Substantia nigra (tissue), 51 donors: ENCODE measurements at places on chromosomes 1 and 21.

DNA sequence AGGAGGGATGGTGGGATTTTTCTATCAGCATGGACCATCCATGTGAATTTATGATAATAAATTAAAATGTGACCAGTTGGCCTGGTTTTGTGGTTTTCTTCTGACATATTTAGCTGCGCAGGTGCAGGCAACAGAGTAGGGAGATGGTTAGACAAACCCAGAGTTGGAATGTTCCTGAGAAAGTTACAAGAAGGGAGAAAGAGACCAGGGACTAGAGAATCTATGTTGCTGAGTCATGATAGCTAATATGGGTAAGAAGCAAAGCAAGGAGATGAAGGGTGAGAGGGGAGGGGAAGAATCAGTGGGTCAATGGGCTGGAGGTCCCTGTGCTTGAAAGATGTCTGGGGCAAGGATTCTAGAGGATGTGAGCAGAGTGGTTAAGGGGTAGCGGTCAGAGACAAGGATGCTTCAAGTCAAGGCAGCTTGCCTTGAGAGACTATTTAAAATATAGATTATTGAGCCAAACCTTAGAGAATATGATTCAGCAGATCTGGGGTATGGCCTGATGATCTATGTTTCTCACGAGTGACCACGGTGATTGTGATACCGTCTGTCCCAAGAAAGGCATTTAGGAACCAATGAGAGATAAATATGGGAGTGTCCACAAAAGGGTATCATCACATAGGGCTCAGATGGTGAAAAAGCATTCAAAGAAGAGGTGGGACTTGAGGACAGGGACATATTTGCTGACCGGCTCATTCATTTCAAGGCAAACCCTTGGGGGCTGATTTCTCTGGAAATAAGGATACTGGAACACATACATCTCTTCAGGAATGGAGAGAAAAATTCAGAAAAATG, 219.7 kb upstream of the PLD5 start:
- no peak for DNase-seq

GRCh38 chr21:36661511-36662309, 37.2 kb upstream of the SIM2 start:
- DNase-seq: peak; percentile 11

- DNase-seq: no peak
Measured at GRCh38 chr1:164337885-164338284, 221.1 kb upstream of the PBX1 start.

- DNase-seq: no peak
Measured at GRCh38 chr1:81317191-81317590, 483.5 kb upstream of the ADGRL2 start.

DNA sequence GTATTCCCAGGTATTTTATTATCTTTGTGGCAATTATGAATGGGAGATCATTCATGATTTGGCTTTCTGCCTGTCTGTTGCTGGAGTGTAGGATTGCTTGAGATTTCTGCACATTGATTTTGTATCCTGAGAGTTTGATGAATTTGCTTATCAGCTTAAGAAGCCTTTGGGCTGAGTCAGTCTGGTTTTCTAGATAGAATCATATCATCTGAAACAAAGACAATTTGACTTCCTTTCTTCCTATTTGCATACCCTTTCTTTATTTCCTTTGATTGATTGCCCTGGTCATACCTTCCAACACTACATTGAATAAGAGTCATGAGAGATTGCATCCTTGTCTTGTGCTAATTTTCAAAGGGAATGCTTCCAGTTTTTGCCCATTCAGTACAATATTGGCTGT, 8.0 kb downstream of the OR2L3 start:
- no peak for DNase-seq

DNA sequence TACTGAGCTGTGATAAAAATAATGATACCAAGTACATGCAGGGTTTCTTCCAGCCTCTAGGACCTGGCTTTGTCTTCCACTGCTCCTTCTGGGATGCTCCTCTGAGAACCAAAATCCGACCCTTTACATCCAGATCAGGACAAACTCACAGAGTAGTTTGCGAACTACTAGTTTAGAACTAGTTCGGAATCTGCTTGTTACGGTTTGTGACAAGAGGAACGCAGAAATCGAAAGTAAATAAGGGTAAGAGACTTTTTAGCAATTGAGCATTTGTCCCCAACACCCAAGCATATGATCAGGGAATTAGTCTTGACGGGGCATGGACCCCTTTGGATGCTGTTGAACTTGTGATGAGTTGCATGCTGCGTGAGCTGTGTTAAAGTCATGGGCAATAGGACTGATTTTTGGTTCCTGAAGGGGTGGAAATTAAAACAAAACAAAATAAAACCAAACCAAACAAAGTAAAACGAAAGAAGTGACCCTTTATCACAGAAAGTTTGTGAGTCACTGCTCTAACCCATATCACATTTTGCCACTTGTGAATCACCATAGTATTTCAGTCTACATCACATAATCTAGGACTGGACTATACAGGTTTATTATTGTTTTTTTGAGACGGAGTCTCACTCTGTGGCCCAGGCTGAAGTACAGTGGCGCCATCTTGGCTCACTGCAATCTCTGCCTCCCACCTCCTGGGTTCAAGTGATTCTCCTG, 35.7 kb upstream of the ERRFI1 start:
- no peak for DNase-seq

DNA sequence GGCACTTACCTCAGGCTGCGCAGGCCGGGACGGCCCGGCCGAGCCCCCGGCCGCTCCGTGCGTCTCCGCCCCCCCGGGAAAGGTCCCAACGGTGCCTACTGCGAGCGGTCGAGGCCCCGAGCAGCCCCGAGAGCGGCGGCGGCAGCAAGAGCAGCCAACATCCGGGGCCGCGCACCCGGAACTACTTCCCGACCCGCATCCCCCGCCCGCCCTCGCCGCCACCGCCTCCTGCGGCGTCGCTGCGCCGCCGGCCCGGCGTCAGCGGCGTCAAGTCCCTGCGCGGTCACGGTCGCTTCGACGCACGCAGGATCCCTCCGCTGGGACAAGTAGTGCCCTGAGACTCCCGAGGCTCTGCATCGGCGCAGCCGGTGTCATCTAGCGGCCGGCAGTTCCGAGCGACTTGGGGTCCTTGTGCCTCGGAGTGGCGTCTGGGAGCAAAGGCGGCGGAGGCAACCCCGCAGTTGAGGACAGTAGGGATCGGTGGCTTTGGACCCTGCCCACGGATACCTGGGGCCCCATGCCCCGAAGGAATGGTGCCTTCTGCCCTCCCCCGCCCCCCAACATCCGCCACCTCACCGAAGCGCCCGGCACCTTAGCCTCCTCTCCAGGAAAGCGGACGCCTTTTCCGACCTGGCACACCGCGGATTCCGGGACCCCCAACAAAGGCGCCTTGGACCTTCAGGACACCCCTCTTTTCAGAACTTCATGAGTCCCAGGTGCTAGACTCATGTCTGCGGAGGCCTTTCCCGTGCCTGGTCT, at the start of gene FOXJ3:
Gene FOXJ3, minus strand, starts transcription at position 186 of the 759 bp plus-strand sequence. CDS start 24,142 bp downstream, outside the sequence.
- peak; percentile 88 for DNase-seq

DNA sequence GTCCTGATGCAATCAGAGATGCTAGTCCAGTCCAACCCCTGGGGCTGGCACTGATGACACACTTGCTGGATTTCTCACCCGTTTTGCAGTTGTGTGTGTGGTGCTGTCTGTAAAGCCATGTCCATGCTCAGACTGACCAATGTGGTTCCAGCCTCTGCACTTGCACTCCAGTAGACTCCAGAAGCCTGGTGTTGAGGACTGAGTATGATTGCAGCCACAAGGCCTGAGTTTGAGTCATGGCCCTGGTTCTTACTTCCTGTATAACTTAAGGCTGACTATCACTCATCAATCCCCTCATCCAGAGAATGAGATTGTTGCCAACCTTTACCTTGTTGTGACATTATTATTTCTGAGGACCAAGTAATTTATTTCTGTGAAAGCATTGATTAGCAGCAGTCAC, 34.8 kb upstream of the IKBKE start:
- no peak for DNase-seq

- no peak for DNase-seq
Measured at GRCh38 chr21:38236232-38236631, 20.6 kb upstream of the KCNJ15 start.

DNA sequence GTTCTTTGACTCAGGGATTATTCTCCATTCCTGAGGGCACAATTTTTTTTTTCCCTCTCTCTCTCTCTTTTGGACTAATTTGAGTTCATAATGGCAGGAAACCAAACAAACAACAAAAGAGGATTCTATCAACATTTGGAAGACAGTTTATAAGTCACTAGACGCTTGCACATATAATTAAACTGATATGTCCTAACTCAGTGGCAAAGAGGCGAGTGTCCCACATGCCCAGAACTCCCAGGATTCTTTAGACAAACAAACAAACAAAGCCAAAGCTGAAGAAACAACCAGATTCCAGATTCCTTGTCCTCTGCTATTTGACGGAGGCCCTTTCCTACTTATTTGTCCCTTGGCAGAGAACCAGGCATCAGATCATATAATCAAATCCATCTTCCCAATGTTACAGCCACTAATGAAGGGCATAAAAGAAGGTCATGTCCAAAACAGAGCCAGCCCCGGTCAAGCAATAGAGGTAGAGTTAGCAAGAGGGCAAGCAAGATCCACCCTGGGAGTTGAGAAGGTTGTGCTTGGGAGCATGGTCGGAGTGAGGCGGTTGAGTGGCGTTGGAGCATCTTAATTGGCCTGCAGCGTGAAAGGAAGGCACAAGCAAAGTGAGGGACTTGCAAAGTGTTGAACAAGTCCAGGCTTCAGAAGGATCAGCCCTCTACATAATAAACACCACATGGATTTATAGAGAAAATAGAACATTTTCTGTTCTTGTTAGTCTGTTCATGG, 30.3 kb downstream of the ZNF362 start:
- no peak for DNase-seq

DNA sequence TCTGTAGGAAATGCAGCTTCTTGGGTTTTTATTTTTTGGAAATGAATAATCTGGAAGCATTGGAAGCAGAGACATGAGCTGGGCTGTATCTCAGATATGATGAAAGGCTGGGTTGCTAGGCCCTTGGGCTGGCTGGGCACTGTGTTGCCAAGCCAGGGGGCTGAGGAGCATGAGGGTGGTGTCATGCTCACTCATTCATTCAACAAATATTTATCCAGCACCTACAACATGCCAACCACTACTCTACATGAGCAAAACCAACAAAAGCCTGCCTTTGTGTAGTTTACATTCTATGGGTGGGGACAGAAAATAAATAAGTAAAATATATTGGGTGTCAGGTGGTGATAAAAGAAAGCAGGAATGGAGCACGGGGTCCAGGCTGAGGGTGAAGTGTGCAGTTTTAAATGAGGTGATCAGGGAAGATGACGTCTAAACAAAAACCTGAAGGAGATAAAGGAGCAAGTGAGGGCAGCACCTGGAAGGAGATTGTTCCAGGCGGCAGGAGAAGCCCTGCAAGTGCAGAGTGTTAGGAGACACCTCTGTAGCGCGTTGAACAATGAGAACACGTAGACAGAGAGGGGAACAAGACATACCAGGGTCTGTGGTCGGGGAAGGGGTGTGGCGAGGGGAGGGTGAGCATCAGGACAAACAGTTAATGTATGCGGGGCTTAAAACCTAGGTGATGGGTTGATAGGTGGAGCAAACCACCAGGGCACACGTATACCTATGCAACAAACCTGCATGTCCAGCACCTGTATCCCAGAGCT, 10.9 kb downstream of the TAGLN2 start:
- DNase-seq: no peak

GRCh38 chr1:246425139-246425794, 81.8 kb downstream of the SMYD3 start:
- DNase-seq: no peak

DNA sequence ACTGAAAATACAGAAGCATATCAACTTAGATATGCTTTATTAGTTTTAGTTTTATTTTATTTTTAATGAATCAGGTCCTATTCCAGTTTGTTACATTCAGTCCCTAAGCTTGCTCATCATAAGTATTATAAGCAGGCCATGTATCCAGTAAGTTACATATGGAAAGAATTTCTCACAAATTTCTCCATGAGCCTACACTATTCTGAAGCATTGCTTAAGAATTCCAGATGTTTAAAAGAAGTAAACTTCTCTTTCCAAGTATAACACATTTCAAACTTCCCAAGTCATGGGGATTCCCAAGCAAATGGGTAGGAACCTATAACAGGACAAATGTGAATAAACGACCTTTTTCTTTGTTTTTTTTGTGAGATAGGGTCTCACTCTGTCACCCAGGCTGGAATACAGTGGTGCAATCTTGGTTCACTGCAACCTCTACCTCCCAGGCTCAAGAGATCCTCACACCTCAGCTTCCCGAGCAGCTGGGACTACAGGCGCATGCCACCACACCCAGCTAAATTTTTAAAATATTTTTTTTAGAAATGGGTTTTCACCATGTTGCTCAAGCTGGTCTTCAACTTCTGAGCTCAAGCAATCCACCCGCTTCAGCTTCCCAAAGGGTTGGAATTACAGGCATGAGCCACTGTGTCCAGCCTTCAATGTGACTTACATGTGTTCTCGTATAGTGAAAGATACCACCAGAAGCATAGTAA, 39.0 kb downstream of the ST7L start:
- DNase-seq: no peak

- no peak for DNase-seq
Measured at GRCh38 chr1:241895013-241895412, 47.0 kb downstream of the EXO1 start.

- DNase-seq: no peak
Measured at GRCh38 chr1:201385299-201385891, 7.9 kb upstream of the TNNT2 start.

- no peak for DNase-seq
Measured at GRCh38 chr1:12075195-12076114, 12.4 kb downstream of the TNFRSF8 start.

- DNase-seq: no peak
Measured at GRCh38 chr1:206904423-206905142, 7.3 kb downstream of the IL24 start.

- peak; percentile 3 for DNase-seq
Measured at GRCh38 chr1:151199873-151200581, 1.7 kb downstream of the PIP5K1A start.

DNA sequence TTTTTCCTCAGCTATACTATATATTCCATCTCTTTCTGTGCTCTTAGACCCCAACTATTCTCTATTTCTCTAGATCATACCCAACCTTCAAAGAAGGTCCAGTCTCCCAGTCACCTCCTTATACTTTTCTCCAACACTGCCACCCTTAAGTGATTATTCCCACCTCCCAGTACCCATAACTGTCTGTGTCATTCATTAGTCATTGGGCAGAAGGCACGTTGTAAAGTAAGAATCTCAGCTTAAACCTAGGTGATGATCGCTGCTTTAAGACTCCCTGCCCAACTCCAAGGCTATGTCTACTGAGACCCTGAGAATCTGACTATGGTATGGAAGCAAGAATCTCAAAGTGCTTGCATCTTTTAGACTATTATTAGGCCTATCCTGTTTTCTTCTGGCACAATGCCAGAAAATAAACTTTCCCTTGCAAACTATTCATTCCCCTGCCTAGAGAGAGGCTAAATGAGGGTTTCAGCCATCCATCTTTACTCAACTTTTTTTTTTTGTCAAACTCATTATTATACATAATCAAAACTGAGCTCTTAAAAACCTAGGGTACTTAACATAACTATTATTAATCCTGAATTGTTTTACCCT, 174.3 kb upstream of the DPT start:
- DNase-seq: no peak

GRCh38 chr1:233261206-233261605, 34.3 kb downstream of the PCNX2 start:
- DNase-seq: no peak

- no peak for DNase-seq
Measured at GRCh38 chr1:162889989-162890388, 29.0 kb upstream of the CCDC190 start.
